ENCODE measurements at places on chromosomes 12 and 14.

- no peak for DNase-seq
Observed at GRCh38 chr12:4579305-4580102, 17.5 kb downstream of the DYRK4 start.

DNA sequence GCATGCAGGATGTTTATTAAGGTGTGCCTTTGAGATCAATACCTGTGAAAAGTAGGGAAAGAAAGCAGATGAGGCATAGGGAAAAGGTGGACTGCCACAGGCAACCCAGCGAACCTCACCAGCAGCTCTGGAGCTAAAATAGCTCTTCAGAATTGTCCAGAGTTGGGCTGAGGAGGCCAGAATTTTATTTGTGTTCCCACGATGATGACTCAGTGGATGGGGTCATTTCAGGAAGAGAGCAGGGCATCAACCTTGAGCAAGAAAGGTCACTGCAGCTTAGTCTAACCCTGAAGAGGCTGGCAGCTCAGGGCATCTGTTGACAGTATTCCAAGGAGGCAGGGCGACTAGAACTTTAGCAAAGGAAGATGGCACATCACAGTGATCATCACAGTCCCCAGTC, 696.1 kb downstream of the DIO2 start:
- DNase-seq: no peak

DNA sequence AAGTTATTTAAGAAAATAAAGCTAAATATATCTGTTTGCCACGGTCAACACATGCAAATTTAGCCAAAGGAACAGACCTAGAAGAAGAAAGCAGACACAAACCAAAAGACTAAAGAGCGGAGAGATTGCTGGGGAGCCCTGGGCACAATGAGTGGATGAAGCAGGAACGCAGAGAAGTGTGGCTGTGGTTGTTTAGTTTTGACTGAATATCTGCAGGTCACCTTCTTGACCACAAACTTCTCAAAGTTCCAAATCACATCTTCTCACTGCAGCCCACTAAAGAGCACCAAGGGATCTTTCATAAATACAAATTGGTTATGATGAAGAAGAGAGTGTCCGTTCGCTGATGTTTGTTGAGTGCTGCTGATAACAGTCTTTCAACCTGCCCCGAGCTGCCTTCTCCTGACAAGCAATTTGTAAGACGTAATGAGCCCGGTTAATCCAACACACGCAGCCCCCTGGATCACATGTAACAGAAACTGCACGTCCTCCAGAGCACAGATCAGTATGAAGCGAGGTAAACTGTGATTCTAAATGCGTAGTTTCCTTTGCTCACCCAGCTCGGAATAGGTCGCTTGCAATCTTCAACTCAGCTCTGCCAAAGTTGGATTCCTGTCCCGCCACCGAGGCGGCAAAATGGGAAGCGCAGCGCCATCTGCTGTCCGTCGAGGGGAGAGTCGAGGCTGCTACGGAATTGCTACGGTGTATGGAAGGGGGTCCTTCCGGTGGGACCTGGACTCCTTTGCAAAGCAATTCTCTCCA, 120.8 kb downstream of the GXYLT1 start:
- DNase-seq: peak; percentile 43

DNA sequence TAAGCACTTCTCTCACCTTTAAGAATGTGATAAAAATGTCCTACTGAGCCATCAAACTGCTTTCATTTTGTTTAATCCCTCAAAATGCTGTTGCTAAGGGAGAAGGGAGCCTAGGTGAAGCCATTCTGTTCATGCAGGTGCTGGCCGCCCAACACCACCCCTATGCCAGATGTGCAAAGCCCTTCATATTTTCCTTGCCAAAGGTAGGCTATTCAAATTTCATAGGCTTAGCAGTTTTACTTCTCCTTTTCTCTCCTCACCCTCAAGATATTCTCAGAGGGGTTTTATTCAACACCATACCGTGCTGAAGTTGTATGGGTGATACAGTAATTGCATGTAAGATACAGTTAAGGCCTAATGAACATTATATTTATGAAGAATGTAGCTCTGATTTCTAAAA, 461.7 kb downstream of the GXYLT1 start:
- DNase-seq: no peak

DNA sequence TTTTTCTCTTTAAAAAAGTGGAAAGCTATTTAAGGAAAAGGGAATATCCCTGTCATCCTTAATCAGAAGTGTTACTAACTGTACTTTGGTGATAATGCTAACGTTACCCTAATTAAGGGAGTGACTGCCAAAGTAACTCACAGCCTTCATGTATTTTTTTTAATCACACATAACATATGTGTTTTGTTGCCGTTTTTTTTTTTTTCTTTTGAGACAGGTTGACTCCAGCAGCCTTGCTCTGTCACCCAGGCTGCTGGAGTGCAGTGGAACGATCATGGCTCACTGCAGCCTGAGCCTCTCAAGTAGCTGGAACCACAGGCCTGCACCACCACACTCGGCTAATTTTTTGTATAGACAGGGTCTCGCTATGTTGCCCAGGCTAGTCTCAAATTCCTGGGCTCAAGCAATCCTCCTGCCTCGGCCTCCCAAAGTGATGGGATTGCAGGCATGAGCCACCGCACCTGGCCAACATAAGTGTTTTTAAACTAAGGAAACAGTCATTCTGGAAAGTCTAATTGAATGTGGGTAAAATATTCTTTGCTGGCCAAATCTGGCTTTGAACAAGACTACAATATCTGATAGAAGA, 56.5 kb downstream of the HECTD4 start:
- no peak for DNase-seq

DNA sequence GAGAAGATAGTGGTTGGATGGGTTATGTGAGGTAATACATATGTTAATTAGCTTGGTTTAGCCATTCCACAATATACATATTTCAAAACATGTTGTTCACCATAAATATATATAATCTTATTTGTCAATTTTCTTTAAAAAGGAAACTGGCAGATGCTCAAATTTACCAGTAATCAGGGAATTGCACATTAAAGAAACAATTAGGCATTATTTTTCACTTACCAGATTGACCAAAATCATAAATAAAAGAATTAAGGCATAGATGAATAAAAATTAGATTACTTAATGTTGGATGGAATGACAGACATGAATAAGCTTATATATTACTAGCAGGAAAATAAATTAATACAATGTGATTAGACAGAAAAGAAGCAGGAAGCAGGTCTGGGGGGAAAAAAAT, 147.2 kb downstream of the PLEKHA5 start:
- no peak for DNase-seq

All from stimulated activated CD8-positive, alpha-beta memory T cell treated with anti-CD3 and anti-CD28 coated beads, Interleukin-15, amount 100 ng/mL, for 24 hours (primary cell).